Activated CD8-positive, alpha-beta memory T cell treated with anti-CD3 and anti-CD28 coated beads for 1 hour (primary cell): ENCODE measurements at places on chromosomes 2 and 18.
A peak's percentile ranks its signal among the peaks of the same experiment; 100 is the strongest.

GRCh38 chr18:79986726-79987125, 1.6 kb downstream of the TXNL4A start:
- no peak for DNase-seq

GRCh38 chr2:9655441-9656269, 24.9 kb upstream of the YWHAQ start:
- no peak for DNase-seq

GRCh38 chr2:37916512-37917082, 8.5 kb upstream of the RMDN2 start:
- no peak for DNase-seq

DNA sequence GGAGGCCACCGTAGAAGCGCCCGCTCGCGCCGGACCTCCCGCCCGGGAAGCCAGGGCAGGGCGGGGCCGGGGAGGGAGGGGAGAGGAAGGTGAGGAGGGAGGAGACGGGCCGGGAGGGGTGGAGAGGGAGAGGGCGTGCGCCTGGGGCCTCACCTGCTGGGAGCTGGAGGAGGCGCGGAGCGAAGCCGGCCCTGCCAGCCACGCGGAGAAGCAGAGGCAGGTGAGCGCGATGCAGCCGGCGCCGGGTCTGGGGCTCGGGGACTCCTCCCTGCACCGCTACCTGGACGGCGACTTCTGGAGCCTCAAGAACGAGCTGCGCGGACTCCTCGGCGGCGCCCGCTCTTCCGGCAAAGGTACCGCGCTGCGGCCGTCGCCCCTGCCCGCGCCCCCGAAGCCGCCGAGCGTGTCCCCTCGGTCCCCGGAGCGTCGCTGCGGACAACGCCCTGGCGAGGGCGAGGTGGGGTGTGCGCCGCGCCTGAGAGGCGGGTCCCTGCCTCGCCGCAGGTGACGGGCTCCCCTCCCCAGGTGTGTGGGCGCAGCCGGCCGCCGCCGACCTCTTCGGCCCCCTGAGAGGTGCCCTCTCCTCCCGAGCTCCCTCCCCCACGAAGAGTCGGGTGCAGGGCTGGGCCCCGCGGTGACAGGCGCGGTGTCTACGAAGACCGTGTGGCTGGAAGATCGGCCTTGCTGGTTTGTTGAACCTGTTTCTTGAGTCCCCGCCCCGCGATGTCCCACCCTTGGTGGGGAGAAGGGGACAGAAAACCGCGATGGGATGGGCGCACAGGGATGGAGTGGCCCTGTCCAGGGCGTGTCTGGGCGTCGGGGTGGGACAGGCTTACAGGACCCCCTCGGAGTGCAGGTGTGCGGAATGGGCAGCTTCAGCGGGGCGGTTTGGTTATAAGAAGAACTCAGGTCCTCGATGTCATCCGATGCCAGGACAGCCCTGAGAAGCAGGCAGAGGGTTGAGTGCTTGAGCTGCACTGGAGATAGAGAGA, at the start of gene ACOXL:
TSS of gene ACOXL (plus strand) at position 152 of the 992 bp plus-strand sequence. CDS start 35,817 bp downstream, outside the sequence.
- DNase-seq = no peak

GRCh38 chr2:237199577-237199976, 113.9 kb downstream of the COPS8 start:
- DNase-seq = no peak

GRCh38 chr2:135162786-135163185, 110.7 kb downstream of the RAB3GAP1 start:
- no peak for DNase-seq

- no peak for DNase-seq
Observed at GRCh38 chr18:5424903-5425664, 118.7 kb downstream of the EPB41L3 start.

DNA sequence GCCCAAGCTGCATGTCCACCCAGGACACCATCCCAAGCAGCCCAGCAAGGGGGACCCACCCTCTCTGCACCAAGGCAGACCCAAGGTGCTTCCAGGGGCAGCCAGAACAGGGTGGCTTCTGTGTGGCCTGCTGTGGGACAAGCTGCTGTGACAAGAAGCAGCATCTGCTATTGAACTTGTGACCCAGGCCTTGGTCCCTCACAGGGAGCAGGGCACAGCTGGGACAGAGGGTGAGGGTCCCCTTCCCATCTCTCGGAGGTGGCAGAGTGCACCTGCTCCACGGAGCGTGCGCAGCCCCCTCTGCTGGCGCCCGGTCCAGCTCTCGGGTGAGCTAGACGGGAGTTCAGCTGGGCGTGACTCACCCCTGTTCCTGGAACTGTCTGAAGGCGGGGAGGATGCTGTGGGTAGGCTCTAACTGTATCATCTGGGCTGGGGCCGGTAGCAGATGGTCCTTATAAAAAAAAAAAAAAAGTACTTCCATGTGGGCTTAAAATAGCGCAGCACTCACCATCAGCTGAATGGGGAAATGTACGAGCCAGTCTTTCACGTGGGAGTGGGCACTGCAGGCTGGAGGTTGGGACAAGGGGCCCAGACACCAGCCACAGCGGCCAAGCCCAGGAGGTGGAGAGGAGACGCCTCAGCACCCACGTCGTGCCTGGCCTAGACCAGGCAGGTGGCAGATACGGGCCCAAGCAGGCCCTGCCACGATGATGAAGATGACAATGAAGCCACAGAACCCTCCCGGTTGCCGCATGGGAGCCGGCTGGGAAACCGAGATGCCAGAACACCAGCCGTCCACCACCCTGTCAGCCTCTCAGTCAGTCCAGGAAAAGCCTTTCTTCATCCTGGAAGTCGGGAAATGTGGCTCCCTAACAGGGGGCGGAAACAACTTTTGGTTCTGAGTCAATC, 136.8 kb upstream of the ID2 start:
- DNase-seq = peak; percentile 65
